ENCODE measurements at places on chromosomes 7 and 10.

GRCh38 chr7:55309040-55309991 lies 55.8 kb upstream of the LANCL2 start:
- no peak for DNase-seq

GRCh38 chr7:53315981-53316380 lies 280.5 kb downstream of the POM121L12 start:
- no peak for DNase-seq

DNA sequence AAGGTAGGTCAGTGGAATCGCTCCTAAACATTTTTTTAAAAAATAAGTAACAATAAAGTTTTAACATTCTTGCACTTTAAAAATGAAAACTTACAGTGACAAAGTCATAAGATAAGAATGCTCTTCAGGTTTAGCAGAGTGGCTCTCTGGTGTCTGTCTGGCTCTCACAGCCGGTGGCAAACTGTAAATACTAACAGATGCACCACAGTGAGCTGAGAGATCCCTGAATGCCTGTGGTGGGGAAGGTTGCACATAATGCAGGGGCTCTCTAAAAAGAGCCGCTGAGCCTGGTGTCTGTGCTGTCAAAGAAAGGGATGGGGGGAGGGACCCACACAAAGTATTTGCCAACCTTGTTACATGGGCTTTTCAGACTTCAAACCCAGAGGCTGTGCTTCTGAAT lies 498.3 kb downstream of the CCSER2 start:
- no peak for DNase-seq

- DNase-seq: no peak
These were observed 164.1 kb upstream of the RHEB start for GRCh38 chr7:151683615-151684407.

DNA sequence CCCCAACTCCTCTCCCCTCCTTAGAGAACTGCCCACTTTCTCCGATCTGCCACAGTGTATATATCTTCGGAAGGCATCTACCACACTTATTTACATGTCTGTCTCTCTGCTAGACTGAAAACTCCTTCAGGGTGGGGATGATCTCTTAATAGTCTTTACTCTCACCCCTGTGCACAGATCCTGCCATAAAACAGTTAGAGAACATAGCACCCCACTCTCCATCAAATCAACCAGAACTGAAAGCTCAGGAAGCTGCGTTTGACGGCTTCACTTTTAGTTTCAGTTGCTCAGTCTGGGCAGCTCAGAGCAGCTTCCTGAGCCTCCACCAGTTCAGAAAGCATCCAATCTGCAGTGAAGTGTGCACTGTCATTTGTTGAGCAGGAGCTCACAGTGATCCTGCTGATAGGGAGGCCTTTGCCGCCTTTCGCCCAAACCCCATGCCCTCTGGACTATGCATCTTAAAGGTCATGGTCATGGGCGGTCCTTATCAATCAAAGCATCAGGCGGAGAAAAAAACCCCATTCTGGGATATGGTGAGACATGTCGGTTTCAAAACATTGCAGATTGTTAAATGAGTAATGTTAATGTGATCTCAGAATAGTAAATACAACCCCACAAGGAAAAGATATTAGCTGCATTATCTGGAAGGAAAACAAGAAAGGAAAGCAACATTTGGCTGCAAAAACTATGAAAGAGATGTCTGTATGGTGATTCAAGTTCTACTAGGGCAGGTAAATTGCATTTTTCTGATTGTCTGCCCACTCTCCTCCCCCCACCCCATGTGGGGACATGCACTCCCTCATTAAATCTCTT lies 167.1 kb upstream of the ADO start:
- peak; percentile 16 for DNase-seq

DNA sequence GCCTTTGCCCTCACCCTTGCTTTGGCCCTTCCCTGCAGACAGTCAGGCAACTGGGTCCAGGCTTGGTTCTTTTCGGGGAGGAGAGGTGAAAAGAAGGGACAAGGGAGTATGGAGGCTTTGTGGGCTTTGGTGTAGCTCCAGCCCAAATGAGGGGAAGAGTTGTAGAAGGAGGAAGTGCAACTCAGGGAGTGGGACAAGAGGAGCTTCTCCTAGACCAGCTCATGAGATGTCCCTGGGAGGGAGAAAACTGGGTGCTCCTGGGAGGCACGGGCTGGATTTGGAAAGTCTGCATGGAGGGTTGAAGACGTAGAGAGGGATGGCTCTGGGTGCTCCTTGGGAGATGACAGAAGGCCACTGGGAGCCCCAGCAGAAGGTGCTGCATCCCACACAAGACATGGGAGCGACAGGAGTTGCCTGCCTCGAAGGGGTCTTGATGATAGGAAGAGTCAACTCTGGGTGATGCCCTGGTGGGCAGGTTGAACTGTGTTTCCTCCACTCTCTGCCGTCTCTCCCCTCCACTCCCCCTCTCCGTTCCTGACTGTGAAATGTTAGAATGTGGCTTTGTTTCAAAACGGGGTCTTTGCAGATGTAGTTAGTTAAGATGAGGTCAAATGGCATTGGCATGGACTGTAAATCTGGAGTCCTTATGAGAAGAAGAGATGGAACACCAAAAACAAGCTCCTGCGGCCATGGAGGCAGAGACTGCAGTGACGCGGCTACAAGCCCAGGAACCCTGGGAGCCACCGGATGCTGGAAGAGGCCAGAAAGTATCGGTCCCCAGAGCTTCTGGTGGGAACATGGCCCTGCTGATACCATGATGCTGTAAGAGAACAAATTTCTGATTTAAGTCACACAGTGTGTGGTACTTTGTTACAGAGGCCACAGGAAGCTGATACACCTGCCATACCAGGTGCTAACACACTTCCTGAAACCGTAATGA lies 298.5 kb downstream of the GLRX3 start:
- no peak for DNase-seq

GRCh38 chr7:135714534-135715009 lies 13.4 kb downstream of the SLC13A4 start:
- no peak for DNase-seq

GRCh38 chr10:88230251-88230650 lies 352.9 kb downstream of the RNLS start:
- DNase-seq: no peak

- DNase-seq: no peak
These were observed 38.0 kb upstream of the AASS start for GRCh38 chr7:122182081-122182480.

DNA sequence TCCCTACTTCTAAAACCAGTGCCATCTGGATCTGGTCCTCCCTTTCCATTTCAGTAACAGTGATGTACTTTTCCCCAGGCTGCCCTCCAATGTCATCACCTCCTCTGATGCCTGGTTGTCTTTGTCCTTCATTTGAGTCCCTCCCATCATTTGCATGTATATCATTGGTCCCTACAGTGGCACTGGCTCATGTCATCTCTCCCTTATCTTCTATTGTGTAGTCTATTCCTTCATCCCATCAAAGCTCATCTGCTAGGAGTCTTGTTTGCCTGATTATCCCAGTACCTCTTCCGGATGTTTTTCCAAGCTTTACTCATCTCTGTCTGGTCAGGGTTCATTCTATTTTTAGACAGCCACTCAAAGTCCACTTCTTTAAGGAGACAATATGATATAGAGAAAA lies 292.9 kb upstream of the BMPER start:
- DNase-seq: no peak

- DNase-seq: peak; percentile 48
These were observed 1.1 kb downstream of the RRP12 start for GRCh38 chr10:97399843-97400545.

GRCh38 chr10:12406764-12407400 lies 57.5 kb downstream of the CAMK1D start:
- no peak for DNase-seq

DNA sequence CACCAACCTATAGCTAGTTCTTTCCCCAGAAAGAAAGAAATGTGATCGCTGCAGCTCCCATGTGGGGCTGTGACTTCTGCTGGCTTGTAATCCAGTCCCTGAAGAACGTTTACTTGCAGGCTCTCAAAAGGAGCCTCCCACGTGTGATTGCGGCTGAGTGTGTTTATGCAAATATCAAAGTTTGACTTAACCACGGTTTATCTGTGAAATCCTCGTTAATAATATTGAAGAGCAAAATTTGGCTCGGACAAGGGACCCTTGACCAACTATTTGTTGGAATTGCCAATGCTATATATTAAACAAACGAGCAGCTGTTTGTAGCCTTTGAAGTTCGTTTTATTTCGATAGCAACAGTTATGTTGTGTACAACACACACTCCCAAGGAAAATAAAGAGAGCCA lies 470.1 kb upstream of the NRP1 start:
- no peak for DNase-seq

DNA sequence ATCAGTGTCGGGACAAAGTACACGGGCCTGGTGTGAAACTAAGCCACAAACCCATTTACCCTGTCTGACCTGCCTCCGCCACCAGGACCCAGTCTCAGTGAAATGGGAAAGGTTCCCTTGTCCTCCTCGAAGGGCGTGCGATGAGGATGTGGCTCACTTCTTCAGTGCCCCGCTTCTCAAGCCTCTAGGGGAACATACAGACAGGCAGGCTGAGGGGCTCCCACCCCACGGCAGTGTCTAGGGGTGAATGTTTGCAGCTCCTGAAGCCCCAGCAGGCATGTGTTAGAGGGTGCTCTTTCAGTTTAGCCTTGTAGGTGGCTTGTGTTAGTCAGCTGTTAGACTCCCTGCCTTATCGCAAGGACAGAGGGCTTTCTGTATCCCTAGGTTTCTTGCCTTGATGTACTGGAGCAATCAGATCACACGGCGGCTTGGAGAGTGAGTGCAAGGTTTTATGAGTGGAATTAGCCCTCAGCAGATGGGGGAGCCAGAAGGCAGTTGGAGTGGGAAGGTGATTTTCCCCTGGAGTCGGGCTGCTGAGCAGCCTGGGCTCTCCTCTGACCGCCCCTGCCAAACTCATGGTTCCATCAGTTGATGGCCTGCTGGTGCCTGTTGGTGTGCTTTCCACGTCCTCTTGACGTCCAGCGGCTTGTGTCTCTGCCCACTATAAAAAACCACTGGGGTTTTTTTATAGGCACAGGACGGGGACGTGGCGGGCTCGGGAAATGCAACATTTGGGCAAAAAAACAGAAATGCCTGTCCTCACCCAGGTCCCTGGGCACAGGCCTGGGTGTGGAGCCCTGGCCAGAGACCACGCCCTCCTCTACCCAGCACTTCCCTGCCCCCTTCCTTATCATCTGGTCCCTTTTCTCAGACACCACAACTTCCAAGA lies 759 bp downstream of the NUDT1 start:
- no peak for DNase-seq

GRCh38 chr10:33402220-33403073 lies 68.0 kb upstream of the NRP1 start:
- DNase-seq: no peak

All from KG1 (cell line).